ENCODE measurements at places on chromosomes 2 and 18.
A peak's percentile ranks its signal among the peaks of the same experiment; 100 is the strongest.

DNA sequence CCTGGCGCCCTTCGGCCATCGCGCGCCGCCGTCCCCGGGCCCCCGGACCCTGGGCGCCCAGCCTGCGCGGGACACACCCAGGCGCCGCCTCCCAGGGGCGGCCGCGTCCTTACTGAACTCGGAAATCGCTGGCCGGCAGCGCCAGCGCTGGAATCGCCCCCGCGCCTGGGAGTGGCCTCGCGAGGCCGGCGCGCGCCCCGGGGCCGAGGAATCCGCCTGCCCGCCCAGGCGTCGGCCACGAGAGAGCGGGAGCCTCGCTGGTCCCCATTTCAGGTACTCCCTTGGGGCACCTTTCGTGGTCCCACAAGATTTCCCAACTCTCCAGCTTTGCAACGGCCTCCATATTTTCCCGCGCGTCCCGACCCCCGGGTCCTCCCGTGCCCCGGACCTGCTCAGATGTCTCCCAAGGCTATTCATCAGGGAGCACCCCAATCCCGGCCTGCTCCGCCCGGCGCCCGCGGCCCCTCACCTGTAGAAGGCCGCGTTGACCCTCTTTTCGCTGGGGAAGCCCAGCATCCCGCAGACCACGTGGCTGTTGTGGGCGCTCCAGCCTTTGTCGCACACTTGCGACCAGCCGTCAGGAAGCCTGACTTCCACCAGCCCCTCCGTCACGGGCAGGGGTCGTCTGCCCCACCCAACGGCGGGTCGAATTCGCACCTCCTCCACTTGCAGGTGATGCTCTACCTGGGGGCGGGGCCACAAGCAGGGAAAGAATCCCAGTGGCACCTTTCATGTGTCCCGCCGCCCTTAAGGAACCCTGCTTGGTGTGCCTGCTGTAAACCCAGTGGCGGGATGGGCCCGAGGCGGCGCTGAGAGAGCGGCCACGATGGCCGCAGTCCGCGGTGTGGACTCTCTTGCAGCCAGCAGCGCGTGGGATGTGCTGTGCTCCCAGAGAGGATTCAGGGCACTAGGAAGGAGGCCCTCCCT lies 4.6 kb downstream of the LOXL3 start:
- peak; percentile 79 for DNase-seq

DNA sequence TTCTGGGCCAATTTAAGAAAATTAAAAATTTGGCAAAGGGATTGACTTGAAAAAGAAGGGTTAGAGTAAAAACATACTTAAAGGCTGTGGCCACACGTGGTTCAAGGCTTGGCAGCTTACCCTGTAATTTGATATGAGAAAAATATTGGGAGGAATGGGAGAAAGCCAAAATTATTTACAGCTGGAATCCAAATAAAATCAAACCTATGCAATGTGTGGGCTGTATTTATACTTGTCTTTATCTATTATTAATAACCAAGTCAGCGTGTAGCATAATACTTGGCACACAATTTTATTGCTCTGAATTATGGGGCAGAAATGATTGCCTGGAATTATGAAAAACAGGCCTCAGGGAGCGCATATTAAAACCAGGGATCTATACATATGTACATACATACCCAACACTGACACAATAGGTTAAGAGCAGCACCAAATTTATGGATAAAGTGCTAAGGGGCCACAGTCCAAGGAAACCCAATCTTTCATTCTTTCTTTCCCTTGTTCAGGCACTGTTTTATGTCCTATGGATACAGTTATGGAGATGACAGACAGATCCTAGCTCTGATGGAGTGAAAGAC lies 35.6 kb downstream of the FAM124B start:
- no peak for DNase-seq

- no peak for DNase-seq
Measured at GRCh38 chr18:23994361-23994902, 20.1 kb upstream of the TTC39C start.

DNA sequence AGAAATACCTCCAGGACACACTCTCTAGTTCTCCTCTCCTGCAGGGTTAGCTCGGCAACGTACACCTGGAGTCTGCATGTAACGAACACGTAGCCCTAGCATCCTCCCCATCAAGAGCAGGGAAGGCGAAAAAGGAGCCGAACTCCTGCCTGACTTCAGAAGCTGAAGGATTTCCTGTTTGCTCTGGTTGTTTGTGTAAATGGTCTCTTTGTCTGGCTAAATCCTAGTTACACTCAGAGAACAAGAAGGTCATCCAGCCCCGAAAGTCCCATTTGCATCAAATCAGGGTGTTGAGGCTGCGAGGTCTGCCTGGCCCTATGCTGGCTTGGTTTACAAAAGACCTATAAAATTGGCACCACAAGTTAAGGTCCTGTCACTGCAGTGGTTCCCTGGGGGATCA lies 66.4 kb upstream of the POMC start:
- DNase-seq = no peak

- DNase-seq = no peak
Measured at GRCh38 chr18:3655254-3656050, 205.5 kb downstream of the TGIF1 start.

DNA sequence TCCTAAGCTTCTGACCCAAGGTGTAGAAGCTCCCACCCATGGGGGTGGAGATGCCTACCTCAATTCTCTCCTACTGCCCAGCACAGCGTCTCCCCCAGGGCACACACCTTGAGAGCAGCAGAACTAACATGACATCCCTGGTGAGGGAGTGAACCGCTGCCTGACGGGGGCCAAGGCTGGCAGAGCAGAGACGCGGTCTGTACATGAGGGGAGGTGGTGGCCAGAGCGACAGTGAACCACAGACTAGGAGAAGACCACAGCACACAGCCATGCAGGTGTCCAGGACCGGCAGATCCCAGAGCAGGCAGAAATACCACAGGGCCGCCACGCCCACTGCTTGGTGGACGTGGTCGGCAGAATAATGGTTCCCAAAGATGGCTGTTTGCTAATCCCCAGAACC lies 40.4 kb downstream of the TFCP2L1 start:
- no peak for DNase-seq

GRCh38 chr18:74377776-74378175 lies 62.1 kb downstream of the C18orf63 start:
- DNase-seq = no peak

DNA sequence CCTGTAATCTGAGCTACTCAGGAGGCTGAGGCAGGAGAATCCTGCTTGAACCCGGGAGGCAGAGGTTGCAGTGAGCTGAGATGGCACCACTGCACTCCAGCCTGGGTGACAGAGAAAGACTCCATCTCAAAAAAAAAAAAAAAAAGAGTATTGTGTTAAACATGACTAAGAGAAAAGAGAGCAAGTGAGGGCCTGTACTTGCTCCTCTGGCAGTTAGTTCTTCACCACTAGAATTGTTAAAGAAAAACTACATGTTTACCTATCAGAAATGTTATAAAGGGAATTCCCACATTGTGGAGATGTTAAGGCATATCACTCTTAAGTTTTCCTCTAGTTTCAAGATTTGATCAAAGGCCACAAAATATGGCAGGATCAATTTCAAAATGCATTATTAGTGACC lies 75.4 kb upstream of the LRATD1 start:
- no peak for DNase-seq

DNA sequence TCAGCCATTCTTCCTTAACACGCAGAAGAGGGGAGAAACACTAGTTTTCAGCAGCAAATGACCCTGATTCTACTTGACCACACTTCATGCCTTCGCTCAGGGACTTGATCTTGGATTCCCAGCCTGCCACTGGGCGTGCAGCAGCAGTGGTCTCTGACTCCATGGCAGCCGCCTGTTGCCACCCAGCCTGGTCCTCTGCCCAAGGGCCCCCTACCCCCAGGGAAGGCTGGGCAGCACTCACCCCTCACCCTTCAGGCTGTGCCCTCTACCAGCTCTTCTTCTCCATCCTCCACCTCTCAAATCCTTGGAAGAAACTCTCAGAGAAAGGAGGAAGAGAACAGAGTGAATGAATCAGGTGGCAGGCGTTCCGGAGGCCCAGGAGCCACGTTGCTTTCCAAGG lies 32.1 kb upstream of the RPL31 start:
- DNase-seq = no peak

- DNase-seq = no peak
Measured at GRCh38 chr18:62829936-62830335, 114.6 kb downstream of the PHLPP1 start.

Data from left ventricle myocardium inferior (tissue), 1 donor.